ENCODE measurements at places on chromosomes 4 and X.

GRCh38 chr4:72326692-72327632, 242.1 kb downstream of the ADAMTS3 start:
- DNase-seq, result no peak

DNA sequence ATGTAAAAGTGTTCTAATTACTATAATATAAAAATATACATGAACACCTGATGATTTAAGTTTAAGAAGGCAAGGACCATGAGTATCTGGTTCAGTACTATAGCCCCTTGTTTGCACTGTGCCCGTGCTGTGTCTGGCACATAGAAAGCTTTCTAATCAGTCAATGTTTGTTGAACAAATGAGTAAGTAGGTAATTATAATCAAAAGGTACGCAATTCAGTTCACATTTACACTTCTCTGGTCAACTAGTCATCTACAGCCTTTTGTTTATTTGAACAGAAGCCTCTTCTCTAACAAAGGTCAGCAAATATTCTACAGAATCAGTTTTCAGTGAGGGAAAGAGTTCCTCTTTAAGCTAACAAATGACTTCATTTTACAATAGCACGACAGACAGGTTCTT, 523.3 kb downstream of the SMARCA1 start:
- DNase-seq, result no peak

- no peak for DNase-seq
These were observed 99.6 kb upstream of the INTU start for GRCh38 chr4:127533028-127533700.

DNA sequence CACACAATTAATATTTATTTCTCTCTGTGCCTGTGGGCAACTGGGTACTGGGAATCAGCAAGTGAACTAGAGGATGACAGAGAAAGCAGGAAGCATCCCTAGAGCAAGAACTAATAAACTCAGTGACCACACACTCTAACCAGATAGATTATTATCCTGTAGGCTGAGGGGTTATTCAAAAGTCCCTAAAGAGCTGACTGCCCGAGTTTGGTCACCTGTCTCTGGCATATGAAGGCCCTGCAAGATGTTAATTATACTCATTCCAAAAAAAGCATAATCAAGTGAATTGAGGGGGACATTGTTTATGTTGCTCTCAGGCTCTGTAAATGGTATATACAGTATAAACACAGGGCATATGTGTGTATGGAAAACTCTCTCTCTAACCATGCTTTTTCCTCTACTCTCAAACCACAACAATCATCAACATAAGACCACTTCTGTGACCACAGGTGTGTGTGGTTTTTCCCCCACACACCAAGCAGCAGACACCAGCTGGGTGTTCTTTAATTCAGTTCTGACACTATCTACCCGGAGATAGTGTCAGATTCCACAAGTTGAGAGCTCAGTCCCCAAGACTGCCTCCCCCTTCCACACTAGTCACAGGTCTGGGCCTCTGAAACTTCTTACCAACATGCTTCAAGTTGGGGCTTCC, 6.2 kb upstream of the HPSE start:
- DNase-seq, result no peak

- DNase-seq, result no peak
These were observed 228.9 kb downstream of the AFAP1 start for GRCh38 chr4:7710576-7711306.

GRCh38 chrX:10120331-10120730, 36.4 kb upstream of the CLCN4 start:
- no peak for DNase-seq
